ENCODE measurements at places on chromosomes 1 and 21.

DNA sequence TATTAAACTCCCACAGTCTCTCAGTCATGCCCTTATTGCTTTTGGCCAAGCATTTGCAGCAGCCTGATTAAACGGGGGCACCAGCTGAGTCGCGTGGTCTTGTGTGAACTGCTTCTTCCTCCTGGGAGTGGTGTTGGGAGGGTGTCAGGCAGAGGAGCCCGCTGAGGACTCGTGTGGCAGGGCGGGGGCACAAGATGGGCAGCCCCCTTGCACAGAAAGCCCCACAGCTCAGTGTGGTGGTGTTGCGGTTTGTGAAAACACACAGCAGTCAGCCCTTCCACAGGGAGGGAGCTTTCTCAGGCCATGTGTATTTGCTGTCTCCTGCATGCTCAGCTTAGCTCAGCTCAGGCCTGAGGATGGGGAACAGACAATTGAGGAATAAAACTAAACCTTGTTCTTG lies 22.4 kb downstream of the PEX14 start:
- no peak for DNase-seq

GRCh38 chr1:26839339-26839722 lies 12.8 kb downstream of the ZDHHC18 start:
- no peak for DNase-seq

- DNase-seq, result no peak
Measured at GRCh38 chr1:199020904-199021303, 382.1 kb downstream of the PTPRC start.

GRCh38 chr1:26403656-26404055 lies 7.0 kb upstream of the LIN28A start:
- no peak for DNase-seq

GRCh38 chr1:181152892-181153633 lies 64.6 kb downstream of the IER5 start:
- DNase-seq, result no peak

- no peak for DNase-seq
Measured at GRCh38 chr1:228378873-228379460, 27.7 kb downstream of the TRIM11 start.

GRCh38 chr21:39630191-39630591 lies 17.5 kb downstream of the B3GALT5 start:
- DNase-seq, result no peak

DNA sequence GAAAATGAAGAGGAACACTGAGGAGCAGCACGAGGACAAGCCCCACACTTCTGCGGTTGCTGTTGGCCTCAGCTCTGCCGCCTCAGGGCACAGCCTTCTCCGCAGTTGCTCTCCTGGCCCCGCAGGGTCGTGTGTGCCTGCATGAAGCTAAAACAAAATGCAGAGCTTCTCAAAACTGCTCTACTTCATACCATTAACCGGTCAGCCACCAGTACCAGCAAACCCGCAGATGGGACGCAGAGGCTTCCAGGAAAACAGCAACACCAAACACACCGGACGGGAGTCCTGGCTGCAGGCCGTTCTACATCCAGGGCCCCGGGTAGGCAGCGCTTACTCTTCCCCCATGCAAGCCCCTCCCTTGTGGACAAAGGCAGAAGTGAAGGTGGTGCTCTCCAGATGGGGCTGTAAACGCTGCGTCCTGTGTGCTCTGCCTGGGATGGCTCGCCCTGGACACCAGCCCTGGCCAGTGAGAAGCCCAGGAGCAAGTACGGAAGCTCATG lies 7.1 kb upstream of the C1orf159 start:
- DNase-seq, result no peak

DNA sequence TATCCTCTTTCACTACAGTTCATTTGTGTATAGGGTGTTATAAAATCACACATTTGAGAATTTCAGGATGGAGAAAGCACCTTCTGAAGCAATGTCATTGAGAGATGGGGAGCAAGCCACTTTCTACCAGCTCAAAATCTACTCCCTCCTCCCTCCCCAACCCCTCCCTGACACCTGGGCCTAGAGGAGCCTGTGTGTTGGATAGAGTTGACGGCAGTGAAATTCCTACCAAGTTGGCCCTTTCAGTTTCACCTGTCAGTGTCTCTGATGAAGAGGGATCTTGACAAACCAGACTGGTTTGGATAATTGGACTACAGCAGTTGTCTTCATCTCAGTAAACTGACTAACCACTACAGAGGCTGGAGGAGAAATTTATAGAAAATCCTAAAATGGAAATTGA lies 125.0 kb upstream of the HOOK1 start:
- DNase-seq, result no peak

Measured in vagina (tissue), 2 donors.